Daoy (cell line): ENCODE measurements at places on chromosomes 1 and 21. TPM values are rescaled to one million over a fixed set of nuclear protein-coding genes. Genes with fewer than 3 reads are reported as not detected.

DNA sequence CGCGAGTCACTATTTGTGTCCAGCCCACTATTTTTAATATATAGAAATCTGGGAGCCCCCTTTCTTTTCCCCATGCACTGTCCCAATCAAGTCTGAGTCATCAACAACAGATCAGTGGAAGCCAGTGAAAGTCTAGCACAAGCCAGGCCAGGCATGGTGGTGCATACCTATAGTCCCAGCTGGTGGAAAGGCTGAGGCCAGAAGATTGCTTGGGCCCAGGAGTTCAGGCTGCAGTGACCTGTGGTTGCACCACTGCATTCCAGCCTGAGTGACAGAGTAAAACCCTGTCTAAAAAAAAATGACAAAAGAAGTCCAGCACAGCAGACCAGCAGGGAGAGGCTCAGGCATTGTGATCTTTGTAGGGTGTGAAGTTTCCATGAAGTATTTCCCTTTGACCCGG is 9.0 kb upstream of the RPL5 start:
- DNase-seq: no peak

DNA sequence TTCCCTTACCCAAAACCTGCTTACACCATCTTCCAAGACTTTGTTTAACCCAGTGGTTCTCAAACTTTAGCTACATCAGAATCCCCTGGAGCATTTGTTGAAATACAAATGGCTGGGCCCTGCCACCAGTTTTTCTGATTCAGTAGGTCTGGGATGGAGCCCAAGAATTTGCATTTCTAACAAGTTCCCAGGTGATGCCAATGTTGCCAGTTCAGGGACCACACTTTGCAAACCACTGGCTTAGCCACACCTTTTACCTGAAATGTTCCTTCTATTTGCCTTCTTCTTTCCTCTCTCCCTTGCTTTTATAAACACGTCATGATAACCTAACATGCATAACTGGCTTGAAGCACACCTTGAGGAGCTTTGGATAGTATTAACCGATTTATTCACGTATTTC is 16.1 kb upstream of the FCAMR start:
- no peak for DNase-seq

GRCh38 chr1:223771469-223771813 is 59.1 kb downstream of the CAPN2 start:
- no peak for DNase-seq

Gene ZNF593OS
- total RNA-seq: not detected in 2 replicates

- no peak for DNase-seq
Observed at GRCh38 chr1:101437800-101438199, 201.0 kb downstream of the S1PR1 start.

Gene CRYBG2
- 0.34 and 0.51 TPM in 2 replicates for total RNA-seq

Gene CCDC27
- total RNA-seq: not detected in 2 replicates

DNA sequence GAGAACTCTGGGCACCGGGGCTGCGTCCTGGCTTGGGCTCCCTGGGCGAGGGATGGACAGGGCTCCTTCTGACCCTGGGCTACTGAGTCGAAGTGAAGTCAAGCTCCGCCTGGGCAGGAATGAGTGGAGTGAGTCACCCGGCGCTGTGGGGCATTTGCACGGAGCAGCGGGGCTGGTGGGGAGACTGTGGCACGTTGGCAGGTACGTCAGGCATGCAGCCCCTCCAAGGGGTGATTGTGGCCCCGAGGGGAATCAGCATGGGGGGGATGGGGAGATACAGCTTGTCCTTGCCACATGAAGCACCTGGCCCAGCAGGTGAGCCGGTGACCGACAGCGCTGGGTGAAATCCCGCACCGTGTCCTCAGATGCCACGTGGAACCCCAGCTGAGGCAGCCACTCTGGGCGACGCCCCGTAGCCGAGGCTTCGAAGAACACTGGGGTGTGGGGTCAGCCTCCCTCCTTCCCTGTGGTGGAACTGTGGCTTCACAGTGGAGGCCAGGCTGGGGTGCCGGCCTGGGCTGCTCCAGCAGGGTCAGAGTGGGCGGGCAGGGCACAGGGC is 62.3 kb downstream of the COL18A1 start:
- peak; percentile 42 for DNase-seq

Gene METTL18
- total RNA-seq: 10.4 and 13.0 TPM in 2 replicates

- DNase-seq: peak; percentile 92
Observed at GRCh38 chr21:45698493-45699184, 55.1 kb downstream of the PCBP3 start.

DNA sequence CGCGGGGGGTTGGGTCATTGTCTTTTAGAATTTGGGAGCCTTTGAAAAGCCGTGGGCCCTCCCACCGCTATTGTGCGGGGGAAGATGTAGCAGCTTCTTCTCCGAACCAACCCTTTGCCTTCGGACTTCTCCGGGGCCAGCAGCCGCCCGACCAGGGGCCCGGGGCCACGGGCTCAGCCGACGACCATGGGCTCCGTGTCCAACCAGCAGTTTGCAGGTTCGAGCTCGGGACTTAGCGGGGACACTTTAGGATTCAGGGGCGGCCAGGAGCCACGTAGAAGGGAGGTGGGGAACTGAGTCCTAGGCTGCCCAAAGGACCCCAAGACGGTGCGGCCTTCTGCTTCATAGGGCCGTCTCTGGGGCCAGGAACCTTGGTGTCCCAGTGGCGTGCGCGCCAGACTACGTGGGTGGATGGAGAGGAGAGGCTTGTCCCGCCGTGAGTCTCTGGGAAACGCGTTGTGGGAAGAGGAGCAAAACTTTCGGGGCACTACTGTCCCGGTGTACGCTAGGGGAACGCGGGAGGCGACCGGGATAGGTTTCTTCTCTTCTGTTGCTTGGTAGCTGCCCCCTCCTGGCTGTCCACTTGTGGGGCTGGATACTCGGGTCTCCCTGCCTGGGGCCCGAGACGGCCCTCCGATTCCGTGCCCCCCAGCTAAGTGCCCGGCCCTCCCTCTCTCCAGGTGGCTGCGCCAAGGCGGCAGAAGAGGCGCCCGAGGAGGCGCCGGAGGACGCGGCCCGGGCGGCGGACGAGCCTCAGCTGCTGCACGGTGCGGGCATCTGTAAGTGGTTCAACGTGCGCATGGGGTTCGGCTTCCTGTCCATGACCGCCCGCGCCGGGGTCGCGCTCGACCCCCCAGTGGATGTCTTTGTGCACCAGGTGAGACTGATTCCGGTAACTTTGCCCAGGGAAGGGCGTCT is at the start of gene LIN28A:
LIN28A (plus strand) TSS at position 112 of the 918 bp plus-strand sequence; CDS start at position 187, 75 bp downstream.
- no peak for DNase-seq

Gene REN
- total RNA-seq: not detected in 2 replicates

DNA sequence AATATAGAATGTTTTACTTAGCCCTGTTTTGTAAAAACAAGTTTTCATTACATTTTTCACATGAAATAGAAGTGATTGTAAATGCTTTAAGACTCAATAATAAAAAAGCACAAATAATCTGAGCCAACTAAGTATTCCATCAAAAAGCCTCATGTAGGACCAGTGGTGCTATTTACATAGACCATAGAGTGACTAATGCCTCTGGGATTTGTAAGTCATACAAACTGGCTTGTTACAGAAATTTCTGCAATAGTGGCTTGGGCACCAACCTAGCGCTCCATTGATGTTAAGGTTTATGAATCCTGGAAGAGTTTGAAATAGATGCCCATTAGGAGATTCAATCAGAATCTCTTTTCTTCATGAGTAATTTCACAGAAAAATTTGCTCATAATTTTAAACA is 31.9 kb downstream of the ZMYM1 start:
- DNase-seq: peak; percentile 12
